ENCODE measurements at places on chromosomes 12 and 14.

GRCh38 chr12:105658389-105658788 is 327.9 kb downstream of the C12orf75 start:
- no peak for DNase-seq

GRCh38 chr12:124296916-124297351 is 2.0 kb downstream of the RFLNA start:
- DNase-seq = no peak

DNA sequence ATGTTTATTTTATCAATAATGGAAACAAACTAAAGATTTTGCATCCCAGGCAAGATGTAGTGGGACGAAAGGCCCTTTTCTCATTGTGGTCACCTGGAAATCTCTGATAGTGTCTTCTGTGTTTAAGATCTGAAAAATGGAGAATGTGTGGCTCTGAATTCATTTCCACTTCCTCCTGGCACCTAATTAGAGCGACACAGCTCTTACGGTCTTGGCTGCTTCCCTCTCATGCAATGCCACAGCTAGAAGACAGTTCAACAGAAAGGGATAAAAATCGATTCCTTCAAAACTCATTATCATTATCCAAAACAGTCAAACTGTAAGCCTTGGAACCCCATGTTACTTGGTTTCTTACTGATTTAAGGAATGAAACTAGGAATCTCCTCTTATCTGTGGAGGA is 9.3 kb downstream of the ST8SIA1 start:
- DNase-seq = no peak

DNA sequence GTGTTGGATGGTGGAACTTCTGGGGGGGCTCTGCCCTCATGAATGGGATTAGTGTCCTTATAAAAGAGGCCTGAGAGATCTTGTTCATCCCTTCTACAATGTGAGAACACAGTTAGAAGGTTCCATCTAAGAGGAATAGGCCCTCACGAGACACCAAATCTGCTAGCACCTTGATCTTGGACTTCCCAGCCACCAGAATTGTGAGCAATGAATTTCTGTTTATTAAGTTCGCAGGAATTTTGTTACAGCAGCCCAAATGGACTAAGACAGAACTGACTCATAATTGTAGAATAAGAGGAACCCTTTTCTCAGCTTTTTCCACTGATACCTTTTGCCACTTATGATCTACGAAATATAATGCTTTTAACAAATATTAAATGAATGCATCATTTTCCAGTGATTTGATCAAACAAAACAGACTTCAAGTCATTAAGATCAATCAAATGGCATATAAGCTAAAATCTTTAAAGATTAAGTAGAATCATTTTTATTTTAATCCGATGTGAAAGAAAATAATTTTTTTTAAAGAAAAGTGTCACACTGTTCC is 68.2 kb downstream of the HECTD1 start:
- no peak for DNase-seq
